Mesothelial cell of epicardium (in vitro differentiated cells): ENCODE measurements at places on chromosomes 13 and 19.

- no peak for DNase-seq
Observed at GRCh38 chr13:68190818-68191217, 960.7 kb upstream of the PCDH9 start.

GRCh38 chr13:55664178-55664577 lies 1476.5 kb upstream of the PRR20A start:
- no peak for DNase-seq

DNA sequence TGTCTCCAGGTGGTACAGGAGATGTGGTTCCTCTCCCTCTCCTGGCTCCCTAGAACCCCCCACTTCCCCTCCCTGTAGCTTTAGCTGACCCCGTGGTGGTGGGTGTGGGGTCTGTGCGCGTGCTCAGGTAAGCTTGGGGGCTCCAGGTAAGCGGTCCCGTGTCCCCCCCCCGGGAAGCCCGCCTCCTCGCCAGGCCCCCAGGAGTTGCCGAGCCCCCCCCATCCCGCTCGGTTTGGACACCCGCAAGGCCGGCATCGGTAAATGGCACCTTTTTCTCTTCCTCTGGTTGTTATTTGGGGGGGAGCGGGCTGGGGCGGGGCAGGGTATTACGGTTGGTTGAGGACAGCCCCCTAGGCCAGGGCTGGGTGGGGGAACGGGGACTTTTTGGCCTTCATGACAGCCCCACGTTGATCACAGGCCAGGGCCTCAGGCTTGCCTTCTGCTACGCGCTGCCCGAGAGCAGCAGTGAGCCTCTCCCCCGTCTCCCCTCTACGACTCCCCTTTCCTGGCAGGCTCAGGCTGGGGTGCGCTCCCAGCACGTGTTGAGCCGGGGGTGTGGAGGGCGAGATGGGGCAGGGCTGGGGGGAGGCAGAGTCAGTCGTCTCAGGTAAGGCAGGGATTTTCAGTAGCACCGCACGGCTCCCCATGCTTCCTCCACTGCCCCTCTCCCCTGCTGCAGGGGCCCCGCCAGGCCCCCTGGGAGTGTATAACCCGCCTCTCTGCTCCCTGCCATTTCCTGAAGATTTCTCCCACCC lies 10.7 kb upstream of the LIN7B start:
- no peak for DNase-seq

DNA sequence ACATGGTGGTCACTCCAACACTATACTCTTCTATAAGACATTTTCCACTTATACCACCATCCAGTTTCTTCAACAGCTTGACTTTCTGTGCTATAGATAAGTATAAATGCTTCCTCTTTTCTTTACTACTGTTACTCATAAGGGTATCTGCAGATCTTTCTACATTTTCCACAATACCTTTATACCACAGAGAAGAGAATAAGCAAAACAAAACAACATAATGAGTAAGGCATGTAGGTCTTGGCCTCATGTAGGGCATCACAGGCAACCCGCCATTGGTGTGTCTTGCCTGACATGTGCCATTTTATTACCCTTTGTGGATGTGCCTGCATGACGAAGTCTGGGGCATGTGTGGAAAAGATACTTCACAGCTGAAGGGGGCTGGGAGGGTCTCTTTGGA lies 265.3 kb upstream of the STARD13 start:
- no peak for DNase-seq

DNA sequence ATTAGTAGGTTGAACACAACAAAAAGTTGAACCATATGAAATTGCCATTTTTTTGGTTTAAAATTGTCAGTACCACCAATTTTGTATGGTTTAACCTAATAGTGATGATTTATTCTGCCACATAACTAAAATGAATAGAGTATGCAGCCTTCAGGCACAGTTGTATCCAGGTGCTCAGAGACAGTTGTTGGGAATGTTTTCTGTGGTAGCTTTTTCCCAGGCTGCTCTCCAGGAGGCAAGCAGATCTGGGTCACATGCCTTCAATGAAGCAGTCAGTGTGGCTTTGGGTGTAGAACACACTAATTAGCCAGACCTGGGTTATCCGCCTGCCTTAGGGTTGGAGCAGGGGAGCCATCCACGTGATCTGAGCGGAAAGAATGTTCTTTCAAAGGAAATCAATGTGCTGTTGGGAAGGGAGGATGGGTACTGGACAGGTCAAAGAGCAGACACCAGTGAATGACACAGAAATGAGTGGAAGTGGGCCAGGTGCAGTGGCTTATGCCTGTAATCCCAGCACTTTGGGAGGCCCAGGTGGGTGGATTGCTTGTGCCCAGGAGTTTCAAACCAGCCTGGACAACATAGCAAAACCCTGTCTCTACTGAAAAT lies 28.6 kb downstream of the MARK4 start:
- DNase-seq: no peak
